ENCODE measurements at places on chromosomes 13 and 19.
A peak's percentile ranks its signal among the peaks of the same experiment; 100 is the strongest.

- DNase-seq = no peak
These were observed 86.0 kb downstream of the ING1 start for GRCh38 chr13:110799246-110800236.

DNA sequence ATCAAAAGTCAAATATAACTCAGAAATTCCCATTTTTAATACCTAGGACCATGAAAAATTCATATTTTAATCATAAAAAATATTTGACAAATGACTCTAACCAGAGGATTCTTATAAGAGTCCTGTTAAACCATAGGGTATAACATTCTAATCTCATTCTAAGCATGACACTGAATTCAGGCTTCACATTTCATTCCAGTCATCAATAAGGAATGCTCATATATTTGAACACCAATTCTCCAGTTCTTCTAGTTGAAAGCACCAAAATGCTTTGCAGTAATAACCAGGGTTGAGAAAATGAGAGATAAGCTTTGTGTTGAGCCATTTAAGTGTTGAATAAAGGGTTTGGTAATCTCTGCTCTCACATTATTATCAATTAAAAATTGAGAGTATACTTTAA lies 147.5 kb downstream of the VWA8 start:
- no peak for DNase-seq

GRCh38 chr19:15635016-15635805 lies 5.5 kb upstream of the CYP4F3 start:
- DNase-seq = no peak

- DNase-seq = no peak
These were observed 4.3 kb upstream of the PDCD2L start for GRCh38 chr19:34399886-34400285.

DNA sequence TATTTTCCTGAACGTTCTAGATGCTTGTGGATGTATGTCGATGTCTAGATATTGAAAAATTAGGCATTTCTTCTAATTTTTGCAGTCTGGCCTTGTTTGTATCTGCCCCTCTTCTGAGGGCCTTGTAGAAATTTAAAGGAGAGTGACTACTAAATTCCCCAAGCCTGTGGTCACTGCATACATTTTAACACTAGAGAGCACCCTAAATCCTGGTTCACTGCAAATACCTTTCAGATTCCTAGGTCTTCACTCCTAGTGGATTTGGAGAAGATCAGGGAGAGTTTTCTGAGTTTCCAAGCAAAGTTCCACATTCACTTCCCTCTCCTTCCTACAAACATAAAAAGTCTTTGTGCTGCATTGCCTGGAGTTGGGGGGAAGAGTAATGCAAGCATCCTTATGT lies 1272.5 kb downstream of the OLFM4 start:
- DNase-seq = no peak

GRCh38 chr13:44050450-44051063 lies 170.9 kb downstream of the LACC1 start:
- DNase-seq = no peak

- DNase-seq = no peak
These were observed 532.7 kb upstream of the SPRY2 start for GRCh38 chr13:80873589-80873988.

- no peak for DNase-seq
These were observed 1258.9 kb downstream of the EFNB2 start for GRCh38 chr13:105276571-105276970.

- no peak for DNase-seq
These were observed 15.4 kb downstream of the CEBPA start for GRCh38 chr19:33286899-33287298.

DNA sequence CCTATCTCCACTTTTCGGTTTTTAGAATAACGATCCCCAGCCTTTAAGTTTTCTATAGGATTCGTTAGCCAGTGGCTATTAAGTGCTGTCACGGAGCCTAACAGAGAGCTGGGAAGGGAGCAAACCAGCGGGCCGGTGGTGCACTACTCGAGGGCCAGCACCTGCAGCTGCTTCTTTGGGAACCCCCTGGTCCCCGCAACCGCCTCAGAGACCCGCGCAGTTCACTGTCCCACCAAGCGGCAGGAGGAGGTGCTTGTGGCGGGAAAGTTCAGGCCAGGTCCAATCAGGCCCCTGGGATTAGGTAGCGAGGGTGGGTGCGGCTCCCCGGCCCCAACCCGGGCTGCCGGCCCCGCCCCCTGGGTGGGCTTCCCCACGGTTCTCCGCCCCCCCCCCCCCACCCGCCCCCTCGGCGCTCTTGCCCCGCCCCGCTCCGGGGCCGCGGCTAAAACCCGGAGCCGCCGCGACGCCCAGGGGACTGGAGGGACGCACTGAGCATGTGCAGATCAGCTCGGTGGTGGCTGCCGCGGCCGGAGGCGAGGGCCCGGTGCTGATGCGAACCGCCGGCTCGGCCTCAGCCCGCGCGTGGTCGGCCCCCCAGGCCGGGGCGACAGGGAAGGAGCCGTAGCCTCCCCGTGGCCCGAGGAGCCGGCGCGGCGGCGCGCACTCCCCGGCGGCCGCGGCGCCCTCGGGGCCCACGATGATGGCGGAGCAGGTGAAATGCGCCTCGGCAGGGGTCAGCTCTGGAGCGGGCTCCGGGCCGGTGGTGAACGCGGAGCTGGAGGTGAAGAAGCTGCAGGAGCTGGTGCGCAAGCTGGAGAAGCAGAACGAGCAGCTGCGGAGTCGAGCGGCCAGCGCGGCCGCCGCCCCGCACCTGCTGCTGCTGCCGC lies at the start of gene SLAIN1:
SLAIN1 (plus strand) TSS at position 471 of the 887 bp plus-strand sequence; CDS start at position 698, 227 bp downstream.
- DNase-seq = peak; percentile 75

DNA sequence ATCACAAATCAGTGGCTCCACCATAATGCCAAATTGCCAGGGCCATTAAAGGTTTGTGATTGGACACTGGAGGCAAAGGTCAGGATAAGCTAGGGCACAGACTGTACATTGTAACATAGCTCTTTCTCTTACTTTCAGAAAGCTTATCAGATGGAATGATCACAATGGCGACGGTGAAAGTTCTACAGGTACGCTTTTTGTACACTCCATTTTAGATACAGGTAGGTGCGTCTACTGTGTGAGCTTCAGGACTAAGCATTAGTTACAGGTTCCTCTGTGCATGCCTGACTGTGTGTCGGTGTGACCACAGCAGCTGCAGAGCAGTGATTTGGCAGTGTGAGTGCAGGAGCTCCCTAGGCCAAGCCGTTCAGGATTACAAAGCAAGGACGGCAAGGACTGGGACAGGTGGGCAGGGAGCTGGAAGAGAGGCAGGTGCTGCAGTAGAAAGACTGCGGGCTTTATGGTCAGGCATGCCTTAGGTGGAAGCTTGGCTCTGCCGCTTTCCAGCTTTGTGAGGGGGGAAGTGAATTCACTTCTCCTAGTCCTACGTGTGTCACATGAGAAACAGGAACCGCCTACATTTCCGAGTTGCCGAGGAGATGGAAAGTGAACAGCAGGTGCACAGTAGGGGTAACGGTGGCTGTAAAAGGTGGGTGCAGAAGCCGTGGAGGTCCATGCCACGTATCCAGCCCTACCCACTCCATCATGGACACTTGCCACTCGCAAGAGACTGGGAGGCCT lies 49.6 kb downstream of the MRPL57 start:
- DNase-seq = no peak

DNA sequence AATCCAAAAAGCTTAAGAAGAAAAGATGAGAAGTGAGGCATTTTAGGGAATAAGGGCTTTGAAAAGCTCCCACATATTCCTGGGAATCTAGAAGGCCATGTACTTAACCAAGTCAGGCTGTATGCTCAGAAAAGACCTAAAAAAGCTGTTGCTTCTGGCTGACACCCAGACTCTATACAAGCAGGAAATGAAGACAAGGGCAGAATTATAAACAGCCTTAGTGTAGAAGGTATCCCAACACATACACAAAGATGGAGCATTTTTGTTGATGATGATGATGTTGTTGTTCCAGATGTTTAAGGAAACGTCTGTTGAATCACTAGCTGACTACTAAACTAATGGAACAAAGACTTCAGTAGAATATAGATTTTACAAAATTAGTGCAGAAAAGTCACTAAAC lies 26.1 kb upstream of the N4BP2L1 start:
- no peak for DNase-seq

DNA sequence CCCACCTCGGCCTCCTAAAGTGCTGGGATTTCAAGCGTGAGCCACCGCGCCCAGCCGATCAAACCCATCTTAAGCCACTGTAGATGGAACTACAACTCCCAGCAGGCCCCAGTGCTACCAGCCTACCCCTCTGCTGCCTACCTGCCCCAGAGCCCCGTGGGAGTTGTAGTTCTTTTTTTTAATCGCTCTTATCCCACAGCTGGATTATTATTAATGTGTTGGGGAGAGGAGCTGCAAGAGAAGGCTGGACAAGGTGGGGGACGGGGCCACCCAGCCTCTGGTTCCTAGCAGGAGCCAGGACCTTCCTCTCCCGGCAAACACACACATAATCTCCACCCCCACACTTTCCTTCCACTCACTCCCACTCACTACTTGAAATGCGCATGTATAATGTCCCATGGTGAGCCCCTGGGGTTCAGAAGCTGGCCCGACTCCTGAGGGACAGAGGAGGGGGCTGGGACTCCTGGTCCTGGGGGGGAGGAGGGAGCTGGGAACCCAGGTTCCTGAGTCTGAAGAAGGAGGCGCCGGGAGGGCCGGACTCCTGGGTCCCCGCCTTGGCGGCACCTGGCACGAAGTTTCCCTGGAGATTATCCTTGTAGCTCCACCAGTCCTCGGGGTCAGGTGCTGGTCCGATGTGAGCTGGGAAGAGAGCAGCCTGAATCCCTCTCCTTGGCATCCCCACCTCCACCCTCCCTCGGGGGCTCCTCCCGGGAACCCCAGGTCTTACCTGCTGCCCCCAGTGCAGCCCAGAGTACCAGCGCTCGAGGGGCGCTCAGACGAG lies 958 bp downstream of the CA11 start:
- peak; percentile 58 for DNase-seq

- DNase-seq = no peak
These were observed 20.0 kb upstream of the GPR18 start for GRCh38 chr13:99278200-99278599.

- no peak for DNase-seq
These were observed 174.9 kb downstream of the TNFSF13B start for GRCh38 chr13:108444448-108444847.

GRCh38 chr19:12913851-12914690 lies 5.0 kb downstream of the SYCE2 start:
- no peak for DNase-seq

DNA sequence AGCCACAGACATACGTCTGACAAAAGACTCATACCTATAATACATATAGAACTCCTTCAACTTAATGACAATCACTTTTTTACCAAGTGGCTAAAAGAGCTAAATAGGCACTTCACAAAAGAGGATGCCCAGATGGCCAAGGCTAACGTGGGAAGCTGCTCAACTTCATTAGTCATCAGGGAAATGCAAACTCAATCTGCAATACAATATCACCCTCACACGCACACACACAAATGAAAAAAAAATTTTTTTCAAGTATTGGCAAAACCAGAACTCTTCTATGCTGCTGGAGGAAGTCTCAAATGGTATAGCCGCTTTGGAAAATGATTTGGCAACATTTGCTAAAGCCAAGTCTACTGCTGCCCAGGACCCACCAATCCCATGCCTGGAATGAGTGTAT lies 14.6 kb upstream of the DNMT1 start:
- no peak for DNase-seq

DNA sequence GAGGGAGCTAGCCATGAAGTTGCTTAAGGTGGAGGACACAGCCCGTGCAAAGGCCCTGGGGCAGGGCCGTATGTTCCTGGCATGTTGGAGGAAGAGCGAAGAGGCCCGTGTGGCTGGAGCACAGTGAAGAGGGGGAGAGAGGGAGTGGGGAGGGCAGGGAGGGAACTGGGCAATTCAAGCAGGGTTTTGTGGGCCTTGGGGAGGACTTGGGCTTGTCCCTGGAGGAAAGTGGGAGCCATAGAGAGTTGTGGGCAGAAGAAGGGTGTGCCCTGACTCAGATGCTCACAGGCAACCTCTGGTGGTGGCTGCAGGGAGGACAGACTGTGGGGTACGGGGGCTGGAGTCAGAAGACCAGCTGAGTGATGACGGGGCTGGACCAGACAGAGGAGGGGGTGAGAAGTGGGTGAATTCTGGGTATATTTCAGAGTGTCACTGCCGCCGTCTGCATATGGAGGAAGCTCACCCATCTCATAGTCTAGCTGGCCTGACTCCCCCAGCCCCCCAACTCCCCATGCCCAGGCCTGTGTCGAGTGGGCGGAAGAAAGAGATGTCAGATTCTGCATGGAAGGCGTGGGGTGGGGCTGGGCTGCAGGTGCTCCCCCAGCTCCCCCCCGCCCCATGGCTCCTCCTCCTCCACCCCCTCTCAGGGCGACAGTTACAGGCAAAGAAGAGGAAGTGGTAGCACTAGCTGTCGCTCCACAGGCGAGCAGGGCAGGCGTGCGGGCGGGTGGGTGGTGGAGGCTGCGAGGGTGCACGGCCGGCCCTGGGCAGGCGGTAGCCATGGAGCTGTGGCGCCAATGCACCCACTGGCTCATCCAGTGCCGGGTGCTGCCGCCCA lies at the start of gene VAV1:
VAV1 (plus strand) TSS at position 681 of the 838 bp plus-strand sequence; CDS start at position 781, 100 bp downstream.
- peak; percentile 55 for DNase-seq

- no peak for DNase-seq
These were observed at the start of gene KCTD15 for GRCh38 chr19:33796164-33796875. TSS of gene KCTD15 (plus strand) at chr19:33796870. CDS start at chr19:33800455, 3,585 bp downstream.

DNA sequence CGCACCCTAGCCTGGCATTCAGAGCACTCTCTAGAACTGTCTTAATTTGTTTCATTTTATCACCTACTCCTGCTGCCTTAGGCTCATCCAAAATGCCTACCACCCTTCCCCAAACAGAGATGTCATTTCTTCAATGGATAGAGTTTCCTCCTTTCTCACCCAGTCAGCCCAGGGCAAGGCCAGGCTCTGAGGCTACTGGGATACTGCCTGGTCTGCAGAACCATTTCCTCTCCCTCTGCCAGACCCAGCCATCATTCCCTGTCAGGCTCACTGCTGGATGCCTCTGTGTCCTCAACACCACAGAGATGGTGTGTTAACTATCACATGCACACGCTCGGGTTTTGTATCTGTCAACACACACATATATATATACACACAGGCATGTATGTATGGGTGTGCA lies 47.2 kb downstream of the C13orf42 start:
- DNase-seq = no peak

DNA sequence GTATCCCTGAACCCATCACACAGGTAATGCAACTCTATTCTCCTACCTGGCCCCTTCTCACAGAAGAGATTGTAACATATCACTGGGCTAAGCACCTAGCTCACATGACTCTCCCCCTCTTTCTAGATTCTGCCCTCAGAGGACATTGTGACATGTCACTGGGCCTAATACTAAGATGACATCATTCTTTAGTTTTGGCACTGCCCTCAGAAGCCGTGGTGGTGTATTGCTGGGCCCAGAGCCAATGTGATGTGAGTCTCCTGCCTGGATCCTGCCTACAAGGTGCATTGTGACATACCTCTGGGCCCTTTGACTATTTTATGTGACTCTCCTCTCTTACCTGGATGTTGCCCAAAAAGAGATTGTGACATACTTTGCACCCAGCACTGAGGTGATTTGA lies 21.4 kb upstream of the ZNF730 start:
- no peak for DNase-seq

- DNase-seq = no peak
These were observed 7.7 kb upstream of the FGF9 start for GRCh38 chr13:21663197-21663596.
